CD4-positive, alpha-beta T cell treated with Interleukin-21 for 1 hour (primary cell): ENCODE measurements at places on chromosomes 1 and 21.

DNA sequence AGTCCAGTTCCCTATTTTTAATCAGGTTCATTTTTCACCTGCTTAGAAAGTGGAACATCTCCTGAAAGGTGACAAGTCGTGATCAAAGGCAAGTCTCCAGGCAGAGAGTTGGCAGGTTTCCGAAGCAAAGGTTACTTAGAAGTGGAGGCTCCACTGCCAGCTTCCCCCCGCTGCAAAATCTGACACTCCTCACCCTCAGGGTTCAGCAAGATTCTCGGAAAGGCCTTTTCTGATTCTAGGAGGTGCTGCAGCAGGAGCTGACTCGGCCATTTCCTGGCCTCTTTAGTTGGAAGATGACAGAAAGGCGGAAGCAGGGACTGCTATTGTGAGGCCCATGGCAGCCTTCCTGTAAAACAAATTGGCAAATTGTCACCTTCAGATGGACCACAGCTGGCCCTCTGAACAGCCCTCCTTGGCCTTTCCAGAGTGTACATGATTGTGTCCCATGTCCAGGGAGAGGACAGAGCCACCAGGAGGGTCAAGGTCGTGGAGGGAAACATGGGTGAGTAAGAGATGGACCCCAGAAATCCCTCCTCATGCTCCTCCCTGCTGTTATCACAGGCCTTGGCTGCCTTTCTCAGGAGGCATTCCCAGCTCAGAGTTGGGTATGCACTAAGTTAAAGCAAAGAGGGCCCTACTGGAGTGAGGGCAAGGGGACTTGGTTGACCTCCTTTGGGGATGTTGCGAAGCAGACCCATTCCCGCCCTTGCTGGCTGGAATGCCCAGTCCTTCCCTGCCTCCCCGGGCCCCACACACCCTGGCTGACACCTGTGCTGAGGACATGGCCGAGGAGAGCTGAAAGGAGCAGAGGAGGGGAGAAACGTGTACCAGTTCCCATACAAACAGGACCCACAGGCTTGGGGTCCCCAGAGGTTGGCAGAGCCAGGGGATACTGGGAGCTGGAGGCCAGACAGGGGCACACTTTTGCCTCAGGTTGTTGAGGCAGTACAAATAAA, 115.5 kb upstream of the IRF2BP2 start:
- peak; percentile 70 for DNase-seq

- no peak for DNase-seq
Measured at GRCh38 chr1:16984717-16985116, 4.3 kb upstream of the MFAP2 start.

GRCh38 chr1:46065405-46065804, 67.0 kb downstream of the PIK3R3 start:
- peak; percentile 54 for DNase-seq

GRCh38 chr1:230230948-230231773, 164.1 kb downstream of the GALNT2 start:
- DNase-seq: no peak

GRCh38 chr1:55124470-55124869, 85.1 kb downstream of the PCSK9 start:
- no peak for DNase-seq

GRCh38 chr1:207077470-207078377, 10.9 kb upstream of the C4BPB start:
- peak; percentile 82 for DNase-seq

DNA sequence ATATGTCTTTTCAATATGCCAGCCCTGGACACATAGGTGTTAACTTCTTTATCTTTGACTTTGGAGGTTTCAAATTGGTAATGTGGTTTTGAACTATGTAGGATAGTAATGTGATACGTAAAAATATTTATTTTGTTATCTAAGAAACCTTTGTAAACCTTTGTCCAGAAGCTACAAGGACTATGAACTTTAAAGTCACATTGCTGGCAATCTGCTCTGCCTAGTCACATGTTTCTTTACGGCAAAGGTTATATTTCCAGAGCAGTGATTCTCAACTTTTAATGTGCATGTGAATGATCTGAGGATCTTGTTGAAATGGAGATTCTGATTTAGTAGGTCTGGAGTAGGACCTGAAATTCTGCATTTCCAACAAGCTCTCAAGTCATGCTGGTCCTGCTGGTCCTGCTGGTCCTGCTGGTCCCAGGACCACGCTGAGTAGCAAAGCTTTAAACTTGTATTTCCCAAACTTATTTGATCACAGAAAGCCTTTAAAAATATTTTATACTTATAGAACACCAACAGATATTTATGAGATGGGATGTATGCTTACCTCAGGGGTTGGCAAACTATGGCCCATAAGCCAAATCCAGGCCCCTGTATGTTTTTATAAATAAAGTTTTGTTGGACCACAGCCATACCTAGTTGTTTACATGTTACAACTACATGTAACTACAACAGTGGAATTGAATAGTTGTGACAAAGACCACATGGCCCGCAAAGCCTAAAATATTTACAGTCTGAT, 57.9 kb upstream of the QSOX1 start:
- DNase-seq: no peak
